SIG-M5 (cell line): ENCODE measurements at places on chromosomes 3 and 15.

- no peak for DNase-seq
Observed at GRCh38 chr15:98124581-98124980, 164.1 kb downstream of the ARRDC4 start.

DNA sequence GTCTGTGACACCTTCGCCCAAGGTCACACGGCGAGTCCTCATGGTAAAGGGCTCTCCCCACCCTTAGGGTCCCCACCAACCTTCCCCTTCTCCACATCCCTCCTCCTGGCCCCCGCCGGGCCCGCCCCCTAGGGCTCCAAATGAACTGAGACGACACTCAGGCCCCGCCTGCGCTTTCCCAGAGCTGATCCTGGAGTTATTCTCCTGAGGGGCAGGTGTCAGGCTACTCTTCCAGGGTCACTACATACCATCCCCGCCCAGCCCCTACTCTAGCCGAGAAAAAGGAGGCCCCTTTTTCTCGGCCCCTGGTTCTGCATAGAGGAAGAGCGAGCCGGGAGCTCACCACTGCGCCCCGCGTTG lies 292 bp downstream of the USP4 start:
- DNase-seq = no peak

DNA sequence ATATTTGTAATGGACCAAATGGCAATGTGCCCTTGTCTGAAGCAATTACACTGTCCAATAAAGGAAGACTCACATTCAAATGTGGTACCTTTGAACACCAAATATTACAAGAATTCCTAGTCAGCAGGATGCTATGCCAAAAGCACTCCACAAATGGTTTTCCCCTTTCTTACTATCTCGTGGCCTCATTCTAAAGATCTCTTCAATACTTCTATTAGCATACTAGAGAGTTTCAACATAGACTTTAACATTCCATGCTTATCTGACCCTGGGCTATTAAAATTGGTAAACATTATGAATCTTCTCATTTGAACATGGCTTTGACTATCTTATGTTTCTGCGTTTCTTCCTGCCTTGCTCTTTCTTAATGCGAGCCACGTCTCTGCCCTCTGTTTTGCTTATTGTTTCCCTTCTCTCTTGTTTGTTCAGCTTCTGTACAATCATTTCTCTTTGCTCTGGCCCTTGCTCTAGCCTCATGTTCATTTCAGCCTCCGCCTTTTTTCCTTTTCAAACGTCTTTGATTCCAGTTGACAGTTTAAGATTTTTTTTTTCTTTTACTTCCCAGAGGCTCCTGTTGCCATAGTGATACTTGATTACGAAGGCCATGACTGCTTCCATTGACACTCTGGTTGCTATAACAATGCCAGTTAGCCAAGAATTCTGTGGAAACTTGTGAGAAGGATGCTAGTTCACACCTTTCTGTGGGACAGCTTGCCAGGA lies 49.5 kb upstream of the SLC9A9 start:
- no peak for DNase-seq

DNA sequence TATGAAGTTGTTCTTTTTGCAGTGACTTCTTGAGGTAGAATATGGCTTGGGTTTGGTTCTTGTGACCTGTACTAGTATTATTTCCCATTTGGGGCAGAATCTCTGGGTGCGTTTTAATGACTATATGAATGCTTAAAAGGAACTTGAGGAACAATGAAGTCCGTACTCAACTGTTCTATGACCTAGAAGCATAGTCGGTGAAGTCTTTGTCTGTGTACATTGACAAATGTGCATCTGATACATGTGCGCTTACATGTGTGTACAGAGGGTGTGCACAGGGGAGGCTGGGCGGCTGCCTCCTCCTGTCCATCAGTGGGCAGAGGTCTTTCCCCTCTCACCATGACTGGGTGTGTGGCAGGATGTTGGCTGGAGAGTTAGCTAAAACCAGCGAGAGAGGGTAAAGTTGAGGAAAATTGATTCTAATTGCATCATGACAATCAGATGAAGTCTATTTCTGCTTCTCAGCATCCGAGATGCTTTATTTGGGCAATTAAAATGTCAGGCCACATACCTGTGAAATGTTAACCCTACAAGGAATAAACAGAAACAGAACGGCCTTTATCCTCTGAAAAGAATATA lies 1.0 kb upstream of the NR2F2 start:
- no peak for DNase-seq

DNA sequence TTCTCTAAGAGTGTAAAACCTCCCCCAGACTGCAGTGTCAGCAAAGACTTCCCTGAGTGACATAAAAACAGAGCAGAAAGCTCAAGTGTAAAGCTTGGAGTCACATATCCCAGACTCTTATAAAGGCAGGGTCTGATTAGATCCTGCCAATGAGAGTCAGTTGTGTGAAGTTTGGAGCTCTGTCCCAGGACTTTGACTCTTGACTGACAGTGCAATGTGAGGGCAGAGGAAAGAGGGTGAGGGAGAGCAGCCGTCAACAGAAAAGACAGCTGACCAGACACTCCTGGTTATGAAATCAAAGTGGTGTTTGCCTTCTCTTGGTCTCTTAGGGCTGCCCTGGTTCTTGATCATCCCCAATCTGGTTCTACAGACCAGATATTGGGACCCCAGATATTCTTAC lies 393.2 kb downstream of the ERC2 start:
- no peak for DNase-seq

GRCh38 chr3:18188491-18188890 lies 236.6 kb downstream of the SATB1 start:
- DNase-seq = no peak

- no peak for DNase-seq
Observed at GRCh38 chr15:51083641-51084166, 11.0 kb downstream of the TNFAIP8L3 start.
